ENCODE measurements at places on chromosomes 16 and 17. TPM values are rescaled to one million over a fixed set of nuclear protein-coding genes. Genes with fewer than 3 reads are reported as not detected.

The HAS3 gene
- total RNA-seq: 0.31 TPM

The CORO1A gene
- 16.0 TPM for total RNA-seq

GRCh38 chr16:67969254-67970039 lies 1.0 kb upstream of the SLC12A4 start:
- DNase-seq: no peak

DNA sequence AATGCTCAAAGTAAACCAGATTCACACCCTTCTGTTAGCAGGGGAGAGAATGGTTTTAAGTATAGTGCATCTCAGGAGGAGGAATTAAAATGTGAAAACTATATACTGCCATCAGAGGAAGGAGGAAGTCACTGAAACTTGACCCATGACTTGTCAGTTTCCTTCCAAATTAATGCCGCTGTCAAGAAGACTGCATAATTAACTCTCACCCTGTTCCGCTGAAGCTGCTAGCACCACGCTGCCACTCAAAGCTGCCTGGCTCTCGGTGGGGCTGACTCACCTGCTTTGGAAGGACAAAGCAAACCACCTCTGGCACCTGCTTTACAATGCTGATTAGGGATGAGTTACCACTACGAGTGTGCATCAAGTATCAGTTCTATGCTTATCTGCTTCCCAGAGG lies 37.8 kb upstream of the ULK2 start:
- no peak for DNase-seq

DNA sequence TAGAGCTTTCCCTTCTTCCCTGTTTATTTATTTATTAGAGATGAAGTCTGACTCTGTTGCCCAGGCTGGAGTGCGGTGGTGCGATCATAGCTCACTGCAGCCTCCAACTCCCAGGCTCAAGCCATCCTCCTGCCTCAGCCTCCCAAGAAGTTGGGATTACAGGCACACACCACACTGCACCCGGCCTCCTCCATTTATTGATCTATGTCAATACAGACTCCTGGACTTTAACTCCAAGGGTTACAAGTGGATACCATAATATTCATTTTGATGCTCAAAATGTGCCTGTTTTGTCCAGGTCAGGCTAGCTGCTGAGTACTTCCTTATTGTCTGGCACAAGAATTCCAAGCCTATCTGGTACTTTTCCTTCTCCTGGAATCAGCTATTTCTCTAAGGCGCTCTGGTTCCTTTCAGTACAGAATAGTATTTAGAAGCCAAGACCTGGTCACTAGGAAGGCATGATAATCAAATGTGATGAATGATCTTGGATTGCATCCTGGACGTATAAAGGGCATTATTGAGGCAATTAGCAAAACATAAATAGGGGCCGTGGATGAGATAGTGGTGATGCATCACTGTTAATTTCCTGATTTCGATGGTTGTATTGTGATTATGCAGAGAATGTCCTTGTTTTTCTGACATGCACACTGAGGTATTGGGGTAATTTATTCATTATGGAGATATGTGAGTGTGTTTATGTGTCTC lies 21.7 kb downstream of the IL4R start:
- DNase-seq: no peak

GRCh38 chr17:70265471-70265870 lies 96.1 kb downstream of the KCNJ2 start:
- no peak for DNase-seq

DNA sequence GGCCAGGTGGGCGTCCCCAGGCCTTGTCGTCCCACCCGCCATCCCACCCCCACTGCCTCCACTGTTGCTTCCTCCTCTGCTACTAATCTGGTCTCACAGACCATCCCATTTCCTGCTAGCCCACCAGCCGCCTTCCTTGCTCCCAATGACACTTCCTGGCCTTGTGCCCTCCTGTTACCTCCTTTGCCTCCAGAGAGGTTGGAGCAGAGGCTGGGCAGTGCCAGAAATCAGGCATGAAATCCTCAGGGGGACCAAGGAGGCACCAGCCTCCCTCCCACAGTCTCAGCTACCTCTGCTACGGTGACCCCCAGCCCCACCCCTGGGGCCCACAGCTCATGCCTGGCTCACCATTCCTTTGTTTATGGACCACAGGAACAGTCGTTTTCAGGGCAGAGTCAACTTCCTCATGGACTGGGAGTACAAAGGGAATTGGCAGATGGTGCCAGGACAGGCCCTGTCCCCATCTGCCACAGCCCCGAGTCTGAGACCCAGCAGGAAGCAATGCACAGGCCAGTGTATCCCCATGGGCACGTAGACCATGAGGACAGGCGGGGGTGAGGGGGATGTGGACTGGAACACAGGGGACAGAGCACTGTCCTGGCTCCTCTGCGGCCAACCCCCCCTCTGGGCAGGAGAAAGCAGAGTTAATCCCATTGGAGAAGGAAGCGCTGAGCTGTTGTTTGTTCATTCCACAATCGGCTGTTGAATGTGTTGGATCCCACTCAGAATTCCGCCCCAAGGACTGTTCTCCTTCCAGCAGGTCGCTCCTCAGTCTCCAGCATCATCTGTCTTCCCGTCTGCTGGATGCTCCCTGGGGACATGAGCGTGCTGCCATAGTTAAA lies 2.2 kb upstream of the CDH5 start:
- DNase-seq: no peak

GRCh38 chr16:68257251-68257905 lies 6.9 kb upstream of the SLC7A6 start:
- peak; percentile 49 for DNase-seq

GRCh38 chr17:63764716-63765115 lies 8.7 kb downstream of the CCDC47 start:
- DNase-seq: no peak

DNA sequence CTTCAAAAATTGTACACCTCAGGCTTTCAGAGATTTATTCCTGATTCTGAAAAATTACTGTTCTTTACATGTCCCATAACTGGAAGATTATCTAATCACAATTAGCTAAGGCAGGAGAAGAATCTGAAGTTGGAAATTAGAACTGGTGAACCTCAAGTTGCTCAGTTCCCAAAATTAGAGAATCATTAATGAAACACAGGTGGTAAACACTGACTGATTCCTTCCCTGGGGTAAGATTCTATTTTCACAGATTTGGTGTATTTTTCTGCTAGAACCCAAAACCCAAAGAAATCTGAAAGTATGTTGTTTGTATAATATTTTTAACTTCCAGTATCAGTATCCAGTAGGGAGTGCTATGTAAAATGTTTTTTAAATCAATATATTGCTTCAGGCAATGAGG lies 25.7 kb downstream of the PHKB start:
- DNase-seq: no peak

GRCh38 chr17:14510136-14510535 lies 209.3 kb downstream of the HS3ST3B1 start:
- DNase-seq: no peak
